ENCODE measurements at places on chromosomes 2 and 18. TPM values are rescaled to one million over a fixed set of nuclear protein-coding genes. Genes with fewer than 3 reads are reported as not detected.

GRCh38 chr2:26281226-26281625 lies 36.5 kb downstream of the HADHB start:
- no peak for DNase-seq

DNA sequence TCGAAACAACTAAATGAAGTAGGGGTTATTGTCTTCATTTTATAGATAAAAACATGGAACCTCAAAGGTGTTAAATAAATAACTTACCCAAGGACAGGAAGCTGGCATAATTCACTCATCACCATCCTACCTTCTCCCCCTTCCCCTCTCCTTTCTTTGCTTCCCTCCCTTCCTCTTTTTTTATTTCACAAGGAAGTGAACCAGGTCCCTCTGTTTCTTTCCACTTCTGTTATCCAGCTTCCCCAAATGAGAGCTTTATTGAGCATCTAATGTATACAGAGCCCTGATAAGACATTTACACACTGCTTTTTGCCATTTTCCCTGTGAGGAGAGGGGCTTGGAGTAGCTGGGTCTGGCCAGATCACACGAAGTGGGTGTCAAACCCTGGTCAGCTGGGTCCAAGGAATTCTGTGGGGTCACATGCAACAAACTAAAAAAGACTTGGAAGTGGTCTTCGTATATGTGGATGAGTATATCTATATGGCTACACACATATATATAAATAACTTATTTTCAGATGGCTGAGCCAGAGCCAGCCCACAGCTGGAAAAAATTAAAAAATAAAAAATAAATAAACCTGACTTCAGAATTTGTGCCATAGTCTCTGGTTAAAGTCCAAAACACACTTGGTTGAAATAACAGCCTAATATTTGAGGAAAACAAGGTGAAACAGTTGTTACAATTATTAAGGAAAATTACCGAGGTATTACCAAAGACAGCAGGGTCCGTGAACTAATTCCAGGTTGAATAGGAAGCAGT lies 49.3 kb upstream of the FOSL2 start:
- no peak for DNase-seq

DNA sequence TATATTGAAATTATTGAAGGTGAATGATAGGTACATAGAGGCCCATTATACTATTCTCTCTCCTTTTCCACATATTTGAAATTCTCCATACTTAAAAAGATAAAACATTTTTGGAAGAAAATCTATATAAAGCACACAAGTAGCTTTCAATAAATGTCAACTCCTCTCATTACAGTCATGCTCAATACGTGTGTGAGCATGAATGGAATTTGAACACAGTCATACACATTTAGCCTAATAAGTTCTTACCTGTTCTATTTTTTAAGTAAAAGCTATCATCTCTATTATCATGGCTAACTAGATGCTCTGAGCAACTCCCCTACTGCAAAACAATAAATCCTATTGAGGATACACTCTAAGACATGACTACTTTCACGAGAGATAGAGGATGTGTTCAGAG lies 41.9 kb upstream of the SPATS2L start:
- DNase-seq = no peak

CPO gene
- 0.27 TPM for total RNA-seq

TEKT4 gene
- total RNA-seq = not detected

All from left ventricle myocardium superior (tissue), 1 donor.